IgD-negative memory B cell (primary cell): ENCODE measurements at places on chromosomes 7 and 10. TPM values are rescaled to one million over a fixed set of nuclear protein-coding genes. Genes with fewer than 3 reads are reported as not detected.

NUDT13 gene
- 1.3 TPM for polyA plus RNA-seq

RBP4 gene
- polyA plus RNA-seq = not detected

OPALIN gene
- not detected for polyA plus RNA-seq

TRAPPC14 gene
- polyA plus RNA-seq = 6.3 TPM

LIPF gene
- polyA plus RNA-seq = not detected

SORCS1 gene
- not detected for polyA plus RNA-seq

SPDYE18 gene
- not detected for polyA plus RNA-seq

SORCS3 gene
- polyA plus RNA-seq = not detected

ENTPD1 gene
- polyA plus RNA-seq = 48.0 TPM

KNDC1 gene
- 0.05 TPM for polyA plus RNA-seq

MMP21 gene
- polyA plus RNA-seq = not detected

ENTPD7 gene
- 0.99 TPM for polyA plus RNA-seq

NCAPG2 gene
- polyA plus RNA-seq = 2.0 TPM
